ENCODE measurements at places on chromosomes 1 and 21.

- DNase-seq: no peak
These were observed 70.1 kb downstream of the FCRL5 start for GRCh38 chr1:157482174-157482573.

DNA sequence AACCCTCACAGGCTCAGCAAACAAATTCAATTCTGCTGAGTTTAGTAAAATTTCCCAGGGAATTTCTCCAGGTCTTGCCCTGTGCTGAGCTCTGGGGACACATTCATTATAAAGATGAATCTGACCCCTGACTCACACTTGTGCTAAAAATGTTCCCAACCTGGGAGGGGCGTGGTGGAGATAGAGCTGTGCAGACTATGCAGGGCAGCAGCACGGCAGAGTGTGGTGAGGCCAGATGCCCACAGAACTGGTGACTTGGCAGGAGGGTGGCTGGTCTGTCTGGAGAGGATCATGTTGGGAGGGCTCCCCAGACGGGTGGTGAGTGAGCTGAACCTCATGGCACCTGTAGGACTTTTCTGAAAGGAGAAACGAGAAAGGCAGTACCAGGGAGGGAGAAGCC lies 31.6 kb downstream of the FAAH start:
- no peak for DNase-seq

GRCh38 chr1:221919743-221920142 lies 177.9 kb upstream of the DUSP10 start:
- DNase-seq: no peak

DNA sequence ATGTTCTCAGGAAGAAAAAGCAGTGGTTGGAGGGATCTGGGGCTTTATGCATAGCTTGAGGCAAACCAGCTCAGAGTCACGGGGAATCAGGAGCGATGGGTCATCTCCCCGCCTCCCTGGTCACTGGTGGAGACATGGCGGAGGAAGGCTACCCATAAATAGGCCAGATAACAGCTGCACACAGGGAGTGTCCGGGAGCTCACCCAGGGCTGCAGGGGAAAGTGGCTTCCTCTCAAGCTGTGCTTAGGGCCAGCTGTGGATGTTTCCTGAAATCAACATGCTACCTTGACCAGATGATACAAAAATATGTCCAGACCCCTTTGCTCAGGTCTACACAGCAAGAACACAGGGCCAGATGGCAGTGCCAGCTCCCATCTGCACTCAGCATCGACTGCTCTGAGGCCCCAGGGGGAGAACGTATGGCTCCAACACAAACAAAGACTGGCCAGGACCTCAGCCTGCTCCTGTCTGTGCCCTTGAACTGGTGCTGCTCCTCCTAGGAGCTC lies 27.1 kb upstream of the RERE start:
- no peak for DNase-seq

- DNase-seq: no peak
These were observed 587.5 kb upstream of the ADGRL2 start for GRCh38 chr1:81213279-81213678.

DNA sequence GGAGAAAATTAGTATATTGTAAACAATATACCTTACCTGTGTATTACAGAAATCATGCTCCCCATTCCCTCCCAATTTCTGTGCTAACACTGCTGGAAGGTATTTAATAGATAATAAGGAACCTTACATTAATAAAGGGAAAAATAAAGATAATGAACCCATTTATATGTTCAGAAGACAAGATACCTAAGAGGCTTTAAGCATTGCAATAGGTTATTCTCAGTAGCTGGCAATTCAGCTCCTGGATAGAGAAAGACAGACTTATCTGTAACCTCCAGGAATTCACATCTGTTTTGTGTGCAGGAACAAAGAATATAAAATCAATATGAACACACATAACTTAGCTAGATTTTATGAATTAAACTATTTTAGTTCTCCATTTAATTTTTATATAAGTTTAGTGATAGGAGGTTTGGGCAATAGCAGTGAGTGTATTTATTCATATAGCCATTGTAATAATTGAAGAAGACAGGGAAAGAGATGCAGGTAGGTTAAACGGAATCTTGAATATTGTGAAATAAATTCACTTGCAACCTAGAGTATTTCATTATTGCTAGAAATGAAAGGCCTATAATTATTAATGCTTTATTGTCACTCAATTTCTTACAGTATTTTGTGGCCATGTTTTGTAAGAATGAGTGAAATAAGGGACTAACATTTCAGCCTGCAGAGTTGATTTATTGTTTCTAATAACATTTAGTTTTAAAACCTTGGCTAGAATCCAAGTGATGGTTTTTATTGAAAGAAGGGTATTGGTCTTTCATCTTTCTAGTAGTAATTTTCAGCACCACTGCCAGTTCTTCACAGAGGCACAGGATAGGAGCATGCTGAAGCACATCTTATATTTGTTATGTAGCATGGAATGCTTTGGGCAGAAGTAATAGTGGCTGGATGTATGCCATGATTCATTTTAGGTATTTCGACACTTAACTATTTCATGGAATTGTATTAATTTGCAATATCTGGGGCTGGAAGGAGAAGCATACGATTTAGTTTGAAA lies 1.5 kb downstream of the XPR1 start:
- no peak for DNase-seq
